Stimulated activated CD4-positive, alpha-beta T cell treated with anti-CD3 and anti-CD28 coated beads, TNF-alpha, amount 100 ng/mL, for 24 hours (primary cell): ENCODE measurements at places on chromosomes 7 and 10.

DNA sequence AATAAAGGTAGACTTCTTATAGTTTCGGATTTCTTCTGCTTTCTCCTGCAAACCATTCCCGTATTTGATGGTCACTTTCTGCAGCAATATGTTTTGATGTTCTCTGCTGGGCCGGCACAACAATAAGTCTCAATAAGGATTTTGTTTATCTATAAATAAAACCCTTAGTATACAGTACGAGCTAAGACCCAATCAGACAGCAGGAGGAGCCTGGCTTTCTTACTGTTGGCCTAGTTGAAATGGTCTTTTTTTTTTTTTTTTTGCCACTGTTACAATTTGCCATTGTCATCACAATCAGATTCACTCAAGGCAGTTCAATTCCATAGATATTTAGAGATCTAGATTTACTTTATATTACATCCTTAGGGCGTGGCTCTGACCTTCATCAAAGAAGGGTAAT is 76.4 kb downstream of the PLXDC2 start:
- DNase-seq: no peak

GRCh38 chr7:49125246-49125645 is 200.9 kb downstream of the CDC14C start:
- no peak for DNase-seq

DNA sequence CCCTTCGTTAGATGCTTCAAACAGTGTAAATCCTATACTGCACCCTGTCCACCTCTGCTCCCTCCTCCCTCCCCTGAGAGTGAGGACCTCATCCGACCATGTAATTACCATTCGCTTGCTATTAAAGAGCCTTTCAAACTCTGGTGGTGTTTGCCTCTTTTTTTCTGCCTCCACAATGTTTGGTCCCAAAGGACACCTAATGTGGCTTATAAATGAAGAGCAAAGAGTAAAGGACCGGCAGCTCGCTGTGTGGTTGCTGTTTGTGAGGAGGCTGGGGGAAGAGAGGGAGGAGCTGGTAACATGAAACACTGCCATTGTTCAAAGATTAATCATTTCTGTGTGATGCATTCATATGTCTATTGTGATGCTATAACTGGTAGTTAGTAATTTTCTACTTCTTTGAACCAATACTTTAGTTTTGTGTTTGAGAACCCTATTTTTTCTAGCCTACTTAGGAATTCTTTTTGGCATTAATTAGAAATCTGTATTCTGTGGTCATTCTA is 27.9 kb downstream of the MTURN start:
- no peak for DNase-seq

- DNase-seq: no peak
These were observed 2.6 kb downstream of the CRHR2 start for GRCh38 chr7:30679664-30680063.
